ENCODE measurements at places on chromosomes 1 and 21.

GRCh38 chr1:52056937-52057231, 789 bp downstream of the BTF3L4 start:
- DNase-seq, result no peak

- no peak for DNase-seq
Observed at GRCh38 chr1:3307359-3307758, 147.1 kb upstream of the ARHGEF16 start.

GRCh38 chr1:214548271-214548670, 3.1 kb downstream of the PTPN14 start:
- no peak for DNase-seq

DNA sequence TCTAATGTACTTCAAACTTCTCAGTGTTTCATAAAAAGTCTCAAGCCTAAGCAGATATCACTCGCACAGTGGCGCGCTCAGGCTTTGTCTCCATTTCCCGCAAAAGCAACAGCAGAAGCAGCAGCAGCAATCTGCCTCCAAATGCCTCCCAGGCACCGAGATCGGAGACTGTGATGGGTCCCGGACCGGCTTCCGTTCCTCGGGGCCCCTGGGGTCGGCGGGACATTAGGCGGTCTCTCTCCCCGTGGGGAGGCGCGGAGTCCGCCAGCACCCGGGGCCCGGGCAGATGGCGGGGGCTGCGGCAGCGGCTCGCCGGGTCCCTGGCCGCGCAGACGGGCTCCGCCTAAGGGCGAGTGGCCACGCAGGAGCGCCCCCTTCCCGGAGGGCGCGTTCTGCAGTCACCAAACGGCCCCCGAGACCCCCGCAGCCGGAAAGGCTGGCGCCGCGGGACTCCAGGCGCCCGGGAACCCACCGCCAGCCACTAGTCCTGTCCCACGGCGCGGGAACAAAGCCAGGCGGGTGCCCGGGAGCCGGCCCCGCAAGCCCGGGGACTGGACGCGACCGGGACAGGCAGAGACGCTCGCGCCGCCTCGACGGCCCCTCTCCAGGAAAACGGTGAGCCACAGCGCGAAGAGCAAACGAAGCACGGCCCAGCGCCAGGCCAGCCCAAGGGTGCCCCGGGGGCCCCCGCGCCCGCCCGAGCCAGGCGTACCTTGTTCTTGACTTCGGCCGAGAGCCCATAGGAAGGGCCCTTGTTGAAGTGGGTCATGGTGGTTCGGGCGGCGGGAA, 590 bp downstream of the CNN3 start:
- peak; percentile 45 for DNase-seq

GRCh38 chr21:28867401-28867800, 125.3 kb downstream of the LTN1 start:
- DNase-seq, result no peak

- DNase-seq, result no peak
Observed at GRCh38 chr1:221415651-221416050, 326.2 kb downstream of the DUSP10 start.

- no peak for DNase-seq
Observed at GRCh38 chr21:32977216-32977615, 48.5 kb upstream of the OLIG2 start.

DNA sequence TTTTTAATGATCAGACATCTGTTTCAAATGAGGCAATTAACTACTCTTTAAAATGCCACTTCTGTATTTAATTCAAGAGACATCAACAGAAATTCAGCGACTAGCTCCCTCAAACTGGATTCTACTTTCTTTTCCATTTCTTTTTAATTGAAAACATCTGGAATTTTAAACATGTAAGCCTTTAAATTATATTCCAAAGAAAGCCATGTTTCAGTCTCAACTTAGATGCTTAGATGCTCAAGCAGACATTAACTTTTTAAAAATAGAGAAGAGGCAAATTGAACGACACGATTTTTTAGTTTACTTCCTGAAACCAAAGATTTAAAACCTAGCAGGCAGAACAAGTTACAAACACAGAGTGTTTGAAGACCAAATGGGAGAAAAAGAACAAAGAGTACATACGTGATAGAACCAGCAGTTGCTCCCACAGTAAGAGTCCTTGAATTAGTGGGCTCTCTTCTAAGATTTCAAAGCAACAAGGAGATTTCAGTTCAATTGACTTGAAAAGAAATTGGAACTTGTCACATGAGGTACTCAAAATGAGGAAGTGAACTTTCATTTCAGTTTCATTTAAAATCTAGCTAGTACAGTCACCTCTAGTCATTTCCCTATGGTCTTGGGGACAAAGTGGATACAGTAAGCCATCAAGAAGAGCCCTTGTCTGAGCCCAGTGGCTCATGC, at the start of gene CTSS:
TSS of gene CTSS (minus strand) at position 483 of the 681 bp plus-strand sequence. CDS start 1,015 bp downstream, outside the sequence.
- no peak for DNase-seq

DNA sequence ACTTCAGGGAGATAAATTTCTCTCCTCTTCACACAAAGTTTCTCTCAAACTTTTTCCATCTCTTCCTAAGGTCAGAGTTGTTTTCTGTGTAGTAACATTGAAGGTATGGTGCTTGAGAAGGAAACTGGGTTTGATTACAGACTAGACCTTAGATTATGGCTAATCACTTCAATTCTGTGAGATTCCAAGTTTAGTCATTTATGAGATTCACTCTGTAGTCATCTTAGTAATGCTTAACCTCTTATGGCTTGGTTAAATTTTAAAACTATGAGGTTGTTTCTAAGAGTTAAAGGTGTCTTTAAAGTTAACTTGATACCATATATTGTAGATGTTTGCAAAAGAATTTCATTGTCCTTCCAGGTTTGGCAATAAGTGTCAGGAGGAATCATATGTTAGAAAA, 1092.2 kb downstream of the KCNT2 start:
- no peak for DNase-seq

- peak; percentile 14 for DNase-seq
Observed at GRCh38 chr1:241985787-241986186, 13.1 kb downstream of the MAP1LC3C start.

- no peak for DNase-seq
Observed at GRCh38 chr1:17066361-17067068, 12.7 kb upstream of the SDHB start.

DNA sequence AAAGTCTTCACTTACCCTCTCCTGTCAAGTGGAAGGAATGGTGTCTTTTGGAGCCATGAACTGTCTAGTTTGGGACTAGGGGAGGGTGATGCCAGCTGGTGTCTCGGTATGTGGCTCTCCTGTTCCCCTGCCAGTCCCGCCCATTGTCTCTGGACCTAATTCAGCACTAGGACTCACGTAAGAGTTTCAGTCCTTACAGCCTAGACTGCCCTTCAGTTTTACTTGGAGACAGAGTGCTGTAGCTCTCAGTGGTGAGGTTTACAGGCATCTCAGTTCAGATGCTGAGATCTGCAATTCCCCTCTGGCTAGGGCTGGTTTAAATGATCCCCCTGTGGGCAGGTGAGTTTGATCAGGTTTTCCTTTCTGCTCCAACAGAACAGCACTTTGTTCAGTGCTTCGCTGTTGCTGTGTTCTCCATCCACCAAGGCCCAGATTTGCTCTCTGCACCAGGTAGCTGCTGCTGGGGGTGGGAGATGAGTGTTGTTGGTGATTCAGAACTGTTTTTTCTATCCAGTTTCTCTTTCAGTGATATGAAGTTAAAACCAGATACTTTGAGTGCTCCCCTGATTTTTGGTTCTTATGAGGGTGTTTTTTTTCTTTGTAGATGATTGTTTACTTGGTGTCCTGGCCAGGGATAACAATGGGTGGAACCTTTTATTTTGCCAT, 198.3 kb upstream of the RNPC3 start:
- no peak for DNase-seq

- no peak for DNase-seq
Observed at GRCh38 chr1:36352910-36353878, 29.7 kb upstream of the EVA1B start.

DNA sequence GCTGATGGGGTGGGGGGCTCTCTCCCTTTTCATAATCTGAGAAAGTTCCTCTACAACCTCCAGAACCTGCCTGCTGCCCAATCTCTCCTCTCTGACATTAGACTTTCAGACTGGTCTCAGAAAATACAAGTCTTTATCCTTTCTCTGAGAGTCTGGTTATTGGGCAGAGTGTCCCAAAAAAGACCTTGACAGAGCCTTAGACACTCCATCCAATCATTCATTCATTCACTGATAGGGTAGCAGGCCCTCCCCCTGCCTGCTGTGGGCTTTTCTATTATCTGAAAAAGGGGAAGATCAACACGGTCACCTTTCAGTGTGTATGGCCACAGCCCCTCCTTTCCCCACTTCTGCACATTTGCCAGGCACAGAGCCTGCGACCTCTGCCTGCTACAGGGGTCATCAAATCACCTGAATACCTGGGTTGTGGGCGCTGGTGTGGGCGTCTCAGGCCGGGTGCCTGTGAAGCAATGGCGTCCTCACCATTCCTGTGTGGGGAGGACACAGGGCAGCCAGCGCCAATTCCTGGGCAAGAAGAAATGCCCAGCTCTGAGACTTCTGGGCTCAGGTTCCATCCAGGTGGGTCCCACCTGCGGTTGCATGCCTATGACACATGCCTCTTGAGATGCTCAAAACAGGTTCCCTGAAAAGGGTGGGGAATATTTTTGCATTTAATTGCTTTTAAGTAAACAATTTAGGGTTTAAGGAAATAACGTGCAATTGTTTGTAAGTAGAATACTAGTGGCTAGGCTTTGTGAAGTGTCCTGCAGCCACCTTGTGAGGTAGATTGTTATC, 52.8 kb downstream of the ELK4 start:
- DNase-seq, result no peak

- DNase-seq, result no peak
Observed at GRCh38 chr1:36529769-36530260, 47.1 kb upstream of the CSF3R start.

- DNase-seq, result no peak
Observed at GRCh38 chr1:150619576-150620509, 9.6 kb downstream of the ENSA start.

DNA sequence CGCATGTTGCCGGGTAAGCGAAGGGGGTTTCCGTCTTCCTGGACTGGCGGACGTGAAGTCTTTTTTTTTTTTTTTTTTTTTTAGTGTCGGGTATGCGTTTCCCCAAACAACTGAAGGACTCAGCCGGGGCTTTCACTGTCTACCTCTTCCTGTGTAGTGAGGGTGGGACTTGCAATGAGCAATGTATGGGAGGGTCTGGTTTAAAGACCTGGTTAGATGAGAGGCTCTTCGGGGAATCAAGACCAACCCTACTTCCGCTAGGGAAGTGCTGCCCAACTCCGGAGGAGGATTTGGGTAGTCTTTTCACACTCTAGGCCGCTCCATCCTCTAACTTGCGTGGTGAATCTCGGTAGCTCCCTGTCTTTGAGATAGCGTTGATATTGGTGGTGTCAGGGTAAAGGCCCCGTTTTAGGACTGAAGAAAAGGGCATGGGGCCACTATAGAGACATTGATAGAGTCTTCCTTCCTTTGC, 754 bp downstream of the PRRC2C start:
- DNase-seq, result no peak

- peak; percentile 17 for DNase-seq
Observed at GRCh38 chr1:33410091-33410701, 20.7 kb downstream of the PHC2 start.

DNA sequence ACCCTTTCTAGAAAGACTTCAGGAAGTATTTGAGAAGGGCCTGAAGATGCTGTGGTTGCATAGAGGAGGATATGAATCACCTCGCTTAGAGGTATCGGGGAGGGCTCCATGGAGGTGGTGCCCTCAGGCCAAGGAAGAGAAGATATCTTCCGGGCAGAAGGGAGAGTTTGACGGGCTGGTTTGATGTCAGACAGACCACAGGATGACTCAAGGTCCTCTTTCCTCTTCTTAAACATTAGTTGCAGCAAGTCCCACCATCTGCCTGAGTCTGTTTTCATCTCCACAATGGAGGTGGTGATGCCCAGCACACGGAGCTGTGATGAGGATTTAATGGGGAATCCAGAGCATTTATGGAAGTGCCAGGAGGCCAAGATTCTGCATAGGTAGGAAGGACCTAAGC, 25.1 kb upstream of the RUNX3 start:
- DNase-seq, result no peak

DNA sequence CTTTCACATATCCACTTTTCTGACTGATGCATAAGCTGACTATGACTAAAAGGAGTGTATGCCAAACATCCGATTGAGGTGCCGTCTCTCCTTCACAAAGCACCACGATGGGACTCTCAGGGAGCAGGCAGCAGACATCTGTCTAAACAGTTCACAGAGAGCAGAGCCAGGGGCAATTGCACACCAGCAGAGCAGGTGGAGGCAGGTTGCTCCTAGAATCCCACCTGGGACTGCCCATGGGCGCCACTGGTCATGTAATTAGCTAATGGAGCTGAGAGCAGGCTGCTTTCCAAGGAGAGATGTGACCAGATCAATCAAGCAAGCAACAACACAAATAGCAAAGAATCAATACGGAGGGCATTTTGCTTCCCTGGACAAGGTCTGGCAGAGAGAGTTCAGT, 30.5 kb upstream of the COA6 start:
- DNase-seq, result peak; percentile 7

DNA sequence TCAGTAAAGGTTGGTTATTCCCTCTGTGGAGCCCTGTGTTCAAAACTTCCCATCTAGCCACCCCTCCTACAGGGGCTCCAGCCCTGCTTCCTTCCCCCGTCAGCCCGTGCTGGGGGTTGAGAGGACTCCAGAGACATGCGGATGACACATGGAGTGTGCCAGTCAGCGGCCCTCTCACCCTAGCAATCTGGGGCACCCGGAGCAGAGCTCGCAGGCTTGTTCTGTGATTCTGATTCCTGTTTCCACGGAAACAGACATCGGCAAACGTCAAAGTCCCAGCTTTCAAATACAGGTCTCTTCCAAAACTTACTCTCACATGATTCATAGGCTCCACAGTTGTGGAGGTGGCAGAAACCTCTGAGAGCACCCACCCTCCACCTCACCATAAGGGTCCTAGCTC, 9.8 kb upstream of the SSBP3 start:
- DNase-seq, result no peak

DNA sequence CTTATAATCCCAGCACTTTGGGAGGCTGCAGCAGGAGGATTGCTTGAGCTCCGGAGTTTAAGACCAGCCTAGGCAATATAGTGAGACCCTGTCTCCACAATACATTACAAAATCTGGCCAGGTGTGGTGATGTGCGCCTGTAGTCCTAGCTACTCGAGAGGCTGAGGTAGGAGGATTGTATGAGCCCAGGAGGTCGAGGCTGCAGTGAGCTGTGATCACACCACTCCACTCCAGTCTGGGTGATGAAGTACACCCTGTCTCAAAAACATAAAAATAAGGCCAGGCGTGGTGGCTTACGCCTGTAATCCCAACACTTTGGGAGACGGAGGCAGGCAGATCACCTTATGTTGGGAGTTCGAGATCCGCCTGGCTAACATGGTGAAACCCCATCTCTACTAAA, 27.7 kb downstream of the L1TD1 start:
- DNase-seq, result no peak
